Endodermal cell (in vitro differentiated cells): ENCODE measurements at places on chromosomes 16 and 17. TPM values are rescaled to one million over a fixed set of nuclear protein-coding genes. Genes with fewer than 3 reads are reported as not detected.
A peak's percentile ranks its signal among the peaks of the same experiment; 100 is the strongest.

ZNF48 gene
- 56.1 and 58.4 TPM in 2 replicates for total RNA-seq

MPV17L gene
- 2.9 and 3.1 TPM in 2 replicates for total RNA-seq

PPY gene
- not detected in 2 replicates for total RNA-seq

TMEM238L gene
- total RNA-seq, result not detected in 3 replicates

ABCC6 gene
- 5.6 and 6.5 TPM in 2 replicates for total RNA-seq

ZPBP2 gene
- not detected in 2 replicates for total RNA-seq

HBQ1 gene
- total RNA-seq, result 1.0 to 1.2 TPM (median 1.1 TPM) in 3 replicates

HCFC1R1 gene
- 49.8 and 52.9 TPM in 2 replicates for total RNA-seq

PLEKHH3 gene
- 13.7 and 15.5 TPM in 2 replicates for total RNA-seq

KRTAP16-1 gene
- total RNA-seq, result not detected in 3 replicates

- DNase-seq, result no peak
- peaks cover 49% of the 10 kb centered on the region for H3K27me3 ChIP-seq
- no peak overlapping the region for H3K4me3 ChIP-seq
Observed at GRCh38 chr16:86306811-86307513, 203.4 kb upstream of the FOXF1 start.

GRCh38 chr17:21098934-21099689 is 27.7 kb upstream of the DHRS7B start:
- no peaks in the 10 kb centered on the region for H3K36me3 ChIP-seq
- peak overlapping the region; percentile 95 for H3K4me3 ChIP-seq
- H3K27me3 ChIP-seq, result no peaks in the 10 kb centered on the region
- H3K4me1 ChIP-seq, result no peaks in the 10 kb centered on the region
- peak; percentile 97 for DNase-seq
- peak overlapping the region; percentile 92 for H3K27ac ChIP-seq

DNA sequence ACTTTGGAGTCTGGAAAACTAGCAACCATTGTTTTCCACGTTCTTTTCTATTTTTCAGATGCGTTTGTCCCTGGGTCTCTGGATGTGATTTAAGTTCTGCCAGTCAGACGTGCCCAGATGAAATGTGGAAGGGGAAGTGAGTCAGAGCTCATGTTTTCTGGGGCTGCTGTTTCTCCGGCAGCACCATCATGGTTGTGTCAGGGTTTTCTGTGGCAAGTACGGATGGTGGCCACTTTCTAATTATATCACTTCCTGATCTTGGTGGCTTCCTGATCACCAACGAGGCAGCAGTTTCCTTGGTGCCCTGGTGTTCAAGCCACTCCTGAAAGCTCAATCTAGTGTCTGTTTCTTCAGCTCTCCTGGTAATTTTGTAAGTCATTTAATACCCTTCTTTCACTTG is 31.4 kb upstream of the PMFBP1 start:
- DNase-seq, result no peak
- peak overlapping the region; percentile 21 for H3K4me3 ChIP-seq
- no peaks in the 10 kb centered on the region for H3K36me3 ChIP-seq
- H3K4me1 ChIP-seq, result peaks cover 11% of the 10 kb centered on the region

- H3K4me1 ChIP-seq, result peaks cover 14% of the 10 kb centered on the region
- DNase-seq, result no peak
- peaks cover 7% of the 10 kb centered on the region for H3K36me3 ChIP-seq
- no peak overlapping the region for H3K4me3 ChIP-seq
Observed at GRCh38 chr16:2511128-2511800, 2.5 kb upstream of the ATP6V0C start.

DNA sequence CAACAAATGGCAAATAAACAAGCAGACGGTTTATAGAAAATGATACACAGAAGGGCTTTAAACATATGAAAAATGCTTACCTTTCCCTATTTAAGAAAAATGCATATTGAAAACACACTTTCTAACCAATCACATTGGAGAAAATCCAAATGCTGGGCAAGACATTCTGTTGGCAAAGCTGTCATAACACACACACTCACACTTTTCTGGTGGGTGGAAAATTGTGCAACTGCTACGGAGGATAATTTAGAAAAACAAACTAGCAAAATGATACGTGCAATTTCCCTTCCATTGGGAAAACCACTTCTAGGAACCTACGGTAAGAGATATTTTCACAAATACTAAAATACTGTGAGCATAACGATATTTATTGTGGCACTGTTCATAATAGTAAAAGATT is 9.8 kb upstream of the MYH3 start:
- H3K27me3 ChIP-seq, result no peaks in the 10 kb centered on the region
- no peak overlapping the region for H3K4me3 ChIP-seq
- no peak for DNase-seq
- no peak overlapping the region for H3K27ac ChIP-seq

DNA sequence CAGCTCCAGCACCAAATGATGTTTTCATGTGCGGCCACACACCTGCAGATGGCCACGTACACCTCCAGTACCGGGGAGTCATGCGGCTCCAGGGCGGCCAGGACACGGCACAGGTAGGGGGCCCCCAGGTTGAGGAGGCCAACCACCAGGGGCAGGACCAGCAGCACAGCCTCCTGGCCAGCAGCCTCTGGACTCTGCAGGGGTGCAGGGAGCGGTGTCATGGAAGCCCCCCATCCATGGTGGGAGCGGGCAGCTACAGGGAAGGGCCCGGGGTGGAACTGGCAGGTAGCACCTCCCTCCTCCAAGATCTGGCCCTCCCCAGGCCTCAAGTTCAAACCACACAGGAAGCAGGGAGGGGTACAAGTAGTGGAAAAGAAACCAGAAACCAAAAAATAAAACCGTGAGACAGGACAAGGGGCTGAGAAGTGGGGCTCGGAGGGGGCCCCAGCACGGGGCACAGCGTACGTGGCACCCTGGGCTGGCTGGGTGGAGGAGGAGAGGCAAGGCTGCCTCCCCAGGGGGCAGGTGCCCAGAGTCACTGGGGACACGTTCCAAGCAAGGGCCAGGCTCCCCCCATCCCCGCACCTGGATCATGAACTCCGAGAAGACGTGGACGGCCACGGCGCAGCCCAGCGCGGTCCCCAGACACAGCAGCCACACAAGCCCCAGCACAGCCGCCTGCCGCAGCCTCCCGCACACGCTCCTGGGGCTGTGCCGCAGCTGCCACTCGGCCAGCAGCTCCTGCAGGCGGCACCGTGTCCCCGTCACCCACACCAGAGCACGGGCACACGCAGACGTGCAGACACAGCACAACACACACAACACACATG is 7.4 kb downstream of the TMC6 start:
- H3K27ac ChIP-seq, result no peak overlapping the region
- H3K27me3 ChIP-seq, result no peaks in the 10 kb centered on the region
- DNase-seq, result no peak
- peaks cover 18% of the 10 kb centered on the region for H3K36me3 ChIP-seq

- peaks cover 3% of the 10 kb centered on the region for H3K4me1 ChIP-seq
- DNase-seq, result peak; percentile 25
- no peak overlapping the region for H3K4me3 ChIP-seq
Observed at GRCh38 chr17:33080091-33080490, 88.4 kb downstream of the SPACA3 start.

- H3K4me1 ChIP-seq, result no peaks in the 10 kb centered on the region
- DNase-seq, result no peak
- H3K4me3 ChIP-seq, result no peak overlapping the region
- no peaks in the 10 kb centered on the region for H3K27me3 ChIP-seq
- H3K27ac ChIP-seq, result no peak overlapping the region
Observed at GRCh38 chr16:68478526-68479250, 30.4 kb upstream of the SMPD3 start.

- H3K27ac ChIP-seq, result no peak overlapping the region
- peak; percentile 89 for DNase-seq
- H3K36me3 ChIP-seq, result no peaks in the 10 kb centered on the region
- H3K27me3 ChIP-seq, result peaks cover 20% of the 10 kb centered on the region
- H3K4me1 ChIP-seq, result no peaks in the 10 kb centered on the region
Observed at GRCh38 chr17:4631836-4632580, 9.5 kb downstream of the ALOX15 start.

DNA sequence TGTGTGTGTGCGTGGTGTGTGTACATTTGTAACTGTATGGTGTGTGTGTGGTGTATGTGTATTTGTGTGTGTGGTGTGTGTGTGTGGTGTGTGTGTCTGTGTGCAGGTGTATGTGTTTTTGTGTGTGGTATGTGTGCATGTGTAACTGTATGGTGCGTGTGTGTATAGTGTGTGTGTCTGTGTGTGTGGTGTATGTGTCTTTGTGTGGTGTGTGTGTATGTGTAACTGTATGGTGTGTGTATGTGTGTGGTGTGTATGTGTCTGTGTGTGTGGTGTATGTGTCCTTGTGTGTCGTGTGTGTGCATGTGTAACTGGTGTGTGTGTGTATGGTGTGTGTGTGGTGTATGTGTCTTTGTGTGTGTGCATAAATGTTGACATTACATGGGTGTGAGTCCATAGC is 163.7 kb upstream of the PLCG2 start:
- H3K27me3 ChIP-seq, result no peaks in the 10 kb centered on the region
- no peak for DNase-seq
- peaks cover 16% of the 10 kb centered on the region for H3K36me3 ChIP-seq

DNA sequence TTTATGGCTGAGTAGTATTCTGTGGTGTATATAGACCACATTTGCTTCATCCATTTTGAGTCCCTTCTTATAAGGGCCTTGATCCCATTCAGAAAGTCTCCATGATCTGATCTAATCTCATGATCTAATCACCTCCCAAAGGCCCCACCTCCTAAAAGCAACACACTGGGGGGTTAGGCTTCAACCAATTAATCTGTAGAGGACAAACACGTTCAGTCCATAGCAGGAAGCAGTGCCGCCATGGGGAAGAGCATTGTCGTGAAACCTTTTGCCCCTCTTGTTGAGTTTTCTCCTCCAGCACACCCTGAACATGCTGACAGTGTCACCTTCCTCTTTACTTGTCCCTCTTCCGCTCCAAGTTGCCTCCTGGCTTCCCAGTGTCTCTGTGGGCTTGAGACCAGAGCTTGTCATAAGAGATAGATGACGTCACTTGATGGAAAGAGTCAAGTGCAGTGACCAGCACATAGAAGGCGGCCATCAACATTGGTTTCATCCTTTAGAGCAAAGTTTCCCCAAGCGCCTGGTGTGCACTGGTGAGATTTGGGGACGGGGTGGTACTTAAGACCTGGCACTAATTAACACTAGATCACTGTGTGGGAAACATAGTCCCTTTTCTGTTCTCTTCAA is 74.1 kb downstream of the PRKCB start:
- H3K27ac ChIP-seq, result no peak overlapping the region
- no peak for DNase-seq
- no peaks in the 10 kb centered on the region for H3K36me3 ChIP-seq
- no peaks in the 10 kb centered on the region for H3K27me3 ChIP-seq
- H3K4me3 ChIP-seq, result no peak overlapping the region

DNA sequence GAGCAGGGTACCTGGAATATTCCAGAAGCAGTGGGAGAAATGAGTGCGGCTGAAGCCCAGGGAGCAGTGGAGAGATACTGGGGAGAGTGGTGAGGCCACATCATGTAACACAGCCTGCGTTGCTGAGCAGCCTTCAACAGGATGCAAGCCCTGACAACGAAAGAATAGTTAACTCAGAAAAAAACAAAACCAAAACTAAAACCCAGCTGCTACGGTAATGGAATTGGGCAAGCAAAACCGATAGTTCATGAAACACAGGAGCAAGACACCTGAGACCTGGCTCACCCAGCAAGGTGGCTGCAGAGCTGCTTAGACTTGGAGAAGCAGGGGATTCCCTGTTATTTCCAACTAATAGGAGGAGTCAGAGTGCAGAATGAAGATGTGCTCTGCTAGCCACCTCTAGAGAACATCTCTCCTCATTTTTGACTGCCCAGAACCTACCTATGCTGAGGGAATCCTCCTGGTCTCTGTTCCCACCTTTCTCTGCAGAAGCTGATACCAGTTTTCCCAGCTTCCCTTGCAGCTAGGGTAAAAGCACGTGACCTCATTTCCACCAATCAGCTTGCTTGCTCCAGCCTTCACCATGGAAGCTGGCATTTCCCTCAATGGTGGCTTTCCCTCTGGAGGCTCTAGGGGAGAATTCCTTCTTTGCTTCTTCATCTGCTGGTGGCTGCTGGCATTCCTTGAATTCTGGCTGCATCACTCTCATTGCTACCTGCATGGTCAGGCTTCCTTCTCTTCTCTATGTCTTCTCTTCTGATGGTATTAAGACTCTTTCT is 59.4 kb upstream of the XYLT1 start:
- no peaks in the 10 kb centered on the region for H3K36me3 ChIP-seq
- H3K27me3 ChIP-seq, result no peaks in the 10 kb centered on the region
- no peak overlapping the region for H3K27ac ChIP-seq
- no peak for DNase-seq
- no peaks in the 10 kb centered on the region for H3K4me1 ChIP-seq

- H3K27me3 ChIP-seq, result no peaks in the 10 kb centered on the region
- no peaks in the 10 kb centered on the region for H3K4me1 ChIP-seq
- H3K4me3 ChIP-seq, result no peak overlapping the region
- no peak for DNase-seq
- H3K27ac ChIP-seq, result no peak overlapping the region
Observed at GRCh38 chr16:82636485-82636884, 9.7 kb downstream of the CDH13 start.

- no peaks in the 10 kb centered on the region for H3K36me3 ChIP-seq
- peak; percentile 36 for DNase-seq
- no peak overlapping the region for H3K27ac ChIP-seq
Observed at GRCh38 chr17:8835631-8836364, 31.7 kb downstream of the PIK3R6 start.

DNA sequence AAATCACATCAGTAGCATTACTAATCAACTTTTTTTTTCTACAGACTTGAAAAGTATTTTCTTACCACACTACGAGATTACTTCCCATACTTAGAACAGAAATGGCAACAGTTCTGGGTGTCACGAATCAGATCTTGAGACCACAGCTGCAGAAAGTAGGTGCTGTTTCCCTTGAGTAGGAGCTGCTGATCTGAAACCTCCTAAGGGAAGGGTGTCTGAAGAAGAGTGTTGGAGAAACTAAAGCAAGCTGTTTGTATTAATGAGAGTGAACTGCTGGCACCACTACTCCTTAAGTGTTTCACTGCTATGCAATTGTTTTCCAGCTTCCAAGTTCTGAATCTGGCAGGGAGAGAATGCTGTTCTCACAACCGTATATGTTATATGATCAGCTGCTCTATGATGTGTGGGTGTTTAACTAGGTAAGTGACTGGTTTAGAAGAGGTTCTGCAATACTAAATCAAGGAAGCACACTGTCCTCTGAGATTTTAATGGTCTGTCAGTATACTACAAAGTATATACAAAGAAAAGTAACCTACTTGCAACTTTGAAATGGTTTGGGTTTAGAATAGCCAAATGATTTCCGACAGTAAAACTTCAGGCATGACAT is 3.3 kb downstream of the ZNF652 start:
- H3K27ac ChIP-seq, result no peak overlapping the region
- DNase-seq, result no peak
- no peaks in the 10 kb centered on the region for H3K36me3 ChIP-seq
- no peaks in the 10 kb centered on the region for H3K4me1 ChIP-seq
- H3K27me3 ChIP-seq, result no peaks in the 10 kb centered on the region
- no peak overlapping the region for H3K4me3 ChIP-seq

- H3K27me3 ChIP-seq, result peaks cover 10% of the 10 kb centered on the region
- DNase-seq, result peak; percentile 83
- H3K36me3 ChIP-seq, result no peaks in the 10 kb centered on the region
- no peaks in the 10 kb centered on the region for H3K4me1 ChIP-seq
- no peak overlapping the region for H3K27ac ChIP-seq
- H3K4me3 ChIP-seq, result no peak overlapping the region
Observed at GRCh38 chr17:72465191-72466024, 344.6 kb downstream of the SOX9 start.
